ENCODE measurements at places on chromosomes 16 and 17.

- no peak for DNase-seq
Observed at GRCh38 chr16:5002699-5003143, 31.0 kb downstream of the NAGPA start.

DNA sequence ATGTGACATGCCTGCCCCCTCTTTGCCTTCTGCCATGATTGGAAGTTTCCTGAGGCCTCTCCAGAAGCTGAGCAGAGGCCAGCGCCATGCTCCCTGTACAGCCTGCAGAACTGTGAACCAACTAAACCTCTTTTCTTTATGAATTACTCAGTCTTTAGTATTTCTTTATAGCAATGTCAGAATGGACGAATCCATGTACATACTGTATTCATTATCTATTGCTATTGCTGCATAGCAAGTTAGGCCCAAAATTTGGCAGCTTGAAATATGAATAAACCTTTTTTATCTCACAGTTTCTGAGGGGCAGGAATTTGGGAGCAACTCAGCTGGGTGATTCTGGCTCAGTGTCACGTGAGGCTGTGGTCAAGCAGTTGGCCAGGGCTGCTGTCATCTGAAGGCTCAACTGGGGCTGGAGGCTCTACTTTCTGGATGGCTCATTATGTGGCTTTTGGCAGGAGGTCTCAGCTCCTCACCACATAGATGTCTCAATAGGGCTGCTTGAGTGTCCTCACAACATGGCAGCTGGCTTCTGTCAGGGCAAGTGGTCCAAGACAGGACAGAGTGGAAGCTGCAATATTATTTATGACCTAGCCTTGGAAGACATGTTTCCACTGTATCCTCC is 40.0 kb downstream of the SOCS1 start:
- no peak for DNase-seq

DNA sequence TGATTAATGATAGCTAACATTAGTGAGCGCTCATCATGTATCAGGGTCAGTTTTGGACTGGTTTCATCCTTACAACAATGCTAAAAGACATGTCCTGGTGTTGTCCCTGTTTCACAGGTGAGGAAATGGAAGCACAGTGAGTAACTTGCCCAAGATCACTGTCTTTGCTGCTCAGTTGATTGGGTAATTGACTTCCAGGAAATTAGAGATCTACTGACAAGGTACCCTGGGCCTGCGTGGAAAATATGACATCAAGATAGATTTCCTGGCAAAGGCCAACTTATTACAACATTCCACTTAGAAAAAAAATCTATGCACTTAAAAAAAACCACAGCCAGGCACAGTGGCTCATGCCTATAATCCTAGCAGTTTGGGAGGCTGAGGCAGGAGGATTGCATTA is 96.3 kb downstream of the CYLD start:
- no peak for DNase-seq

DNA sequence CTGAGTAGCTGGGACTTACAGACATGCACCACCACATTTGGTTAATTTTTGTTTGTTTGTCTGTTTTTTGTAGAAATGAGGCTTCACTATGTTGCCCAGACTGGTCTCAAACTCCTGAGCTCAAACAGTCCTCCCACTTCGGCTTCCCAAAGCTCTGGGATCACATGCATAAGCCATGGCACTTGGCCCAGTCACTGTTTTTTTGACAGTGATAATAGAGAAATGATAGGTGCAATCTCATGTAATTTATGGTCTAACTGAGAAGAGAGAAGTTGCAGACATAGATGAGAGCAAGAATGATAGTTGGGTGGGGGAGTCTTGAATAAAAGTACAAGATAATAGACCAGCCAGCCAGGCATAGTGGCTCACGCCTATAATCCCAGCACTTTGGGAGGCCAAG is 89.7 kb upstream of the TNRC6A start:
- no peak for DNase-seq

DNA sequence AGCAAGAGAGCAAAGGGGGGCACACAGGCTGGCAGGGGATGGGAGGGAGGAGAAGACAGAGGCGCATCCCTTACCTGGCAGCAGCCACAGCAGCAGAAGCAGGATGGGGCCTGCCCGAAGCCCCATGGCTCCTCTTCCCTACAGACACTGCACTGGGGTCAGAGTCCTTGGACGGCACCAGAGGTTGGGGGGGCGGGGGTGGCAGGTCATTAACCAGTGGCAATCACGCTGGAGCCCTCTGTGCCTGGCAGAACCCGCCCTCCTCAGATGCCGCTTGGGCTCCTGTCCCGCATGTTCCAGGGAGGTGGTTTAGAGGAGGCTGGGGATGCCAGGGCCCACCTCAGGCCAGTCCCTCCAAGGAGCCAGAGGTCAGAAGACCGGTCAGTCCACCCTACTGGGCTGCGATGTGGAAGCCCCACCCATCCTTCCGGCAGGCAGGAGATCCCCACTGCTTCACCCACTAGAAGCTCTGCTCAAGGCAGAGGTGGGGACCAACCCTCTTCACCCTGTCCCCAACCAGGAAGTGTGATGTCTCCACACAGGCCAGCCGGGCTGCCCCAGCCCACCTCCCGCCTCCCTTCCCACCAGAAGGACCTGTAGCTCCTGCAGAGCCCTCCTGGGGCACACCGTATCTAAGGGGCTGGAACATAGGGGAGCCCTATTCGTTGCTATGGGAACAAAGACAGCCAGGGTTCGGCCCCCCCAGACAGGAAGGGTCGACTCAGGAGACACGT is 11.7 kb downstream of the ZG16B start:
- DNase-seq, result no peak

DNA sequence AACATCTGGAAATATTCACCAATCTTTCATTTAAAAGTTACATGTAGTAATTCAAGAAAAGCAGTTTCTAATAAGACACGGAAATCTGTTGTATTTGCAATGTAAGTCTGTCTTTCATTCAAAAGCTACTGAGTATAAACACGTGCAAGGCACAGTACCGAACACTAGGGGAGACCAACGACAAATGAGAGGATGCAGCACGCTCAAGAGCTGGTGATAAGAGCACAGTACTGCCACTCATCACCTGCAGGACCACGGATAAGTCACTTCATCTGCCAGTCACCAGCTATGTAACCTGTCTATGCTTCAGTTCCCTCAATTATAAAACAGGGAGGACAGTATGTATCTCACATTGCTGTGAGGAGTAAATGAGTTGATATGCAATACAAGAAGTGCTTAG is 67.1 kb downstream of the CLEC18A start:
- DNase-seq, result peak; percentile 5

DNA sequence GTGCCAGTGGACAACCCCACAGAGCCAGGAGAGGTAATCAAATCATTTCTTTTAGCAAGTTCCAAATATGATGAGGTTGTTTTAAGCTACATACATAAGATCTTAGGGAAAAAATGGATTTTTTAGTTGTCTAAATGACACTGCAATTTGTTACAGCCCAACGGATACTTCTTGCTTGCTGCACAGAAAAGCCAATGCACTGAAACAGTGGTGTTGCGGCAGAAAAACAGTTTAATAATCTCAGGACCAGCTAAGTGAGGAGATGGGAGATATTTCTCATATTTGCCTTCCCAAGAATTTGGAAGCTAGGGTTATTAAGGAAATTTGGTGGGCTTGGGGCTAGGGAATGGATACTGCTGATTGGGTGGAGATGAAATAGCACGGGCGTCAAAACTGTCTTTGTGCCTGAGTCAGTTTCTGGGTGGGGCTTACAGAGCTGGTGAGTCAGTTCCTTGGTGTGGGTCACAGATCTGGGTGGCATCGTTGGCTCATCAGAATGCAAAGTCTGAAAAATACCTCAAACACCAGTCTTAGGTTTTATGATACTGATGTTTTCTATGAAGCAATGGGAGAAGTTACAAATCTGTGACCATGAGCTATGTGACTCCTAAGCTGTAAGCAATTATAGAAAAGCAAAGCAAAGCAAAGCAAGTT is 255.4 kb downstream of the IRX3 start:
- DNase-seq, result no peak

DNA sequence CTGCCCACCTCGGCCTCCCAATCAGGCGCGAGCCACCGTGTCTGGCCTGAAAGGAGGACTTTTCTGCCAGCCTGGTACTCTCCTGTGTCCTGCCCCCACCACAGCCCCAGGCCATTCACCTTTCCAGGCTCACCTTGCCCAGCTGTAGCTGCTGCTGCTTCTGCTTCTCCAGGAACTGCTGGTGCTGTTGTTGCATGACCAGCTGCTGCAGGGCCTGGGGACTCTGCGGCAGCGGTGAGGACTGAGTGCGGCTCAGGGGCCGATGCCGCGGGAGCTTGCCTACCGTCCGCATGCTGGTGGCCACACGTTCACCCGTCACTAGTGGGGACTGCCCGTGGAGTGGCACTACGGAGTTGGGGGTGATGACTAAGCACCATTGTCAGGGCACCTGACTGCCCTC is 17.7 kb downstream of the G6PC3 start:
- no peak for DNase-seq

- DNase-seq, result no peak
Observed at GRCh38 chr16:80792031-80792430, 12.4 kb downstream of the CDYL2 start.

DNA sequence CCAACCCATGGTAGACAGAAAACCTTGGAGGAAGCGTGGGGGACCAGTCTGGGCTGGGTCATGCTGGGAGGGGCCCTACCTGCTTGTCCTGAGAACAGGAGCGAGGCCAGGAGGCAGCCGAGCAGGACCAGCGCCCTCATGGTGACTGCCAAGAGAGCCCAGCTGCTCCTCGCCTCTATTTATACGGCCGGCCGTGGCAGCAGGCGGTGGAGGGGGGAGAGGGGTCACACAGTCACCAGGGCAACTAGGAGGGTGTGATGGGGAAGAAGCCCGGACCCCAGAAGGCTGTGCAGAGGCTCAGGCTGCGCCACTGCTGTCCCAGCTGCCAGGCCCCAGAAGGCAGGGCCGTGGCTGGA is at the start of gene SRL:
Gene SRL (minus strand): TSS at position 153 of the 356 bp plus-strand sequence. CDS start 13 bp downstream, at position 140.
- no peak for DNase-seq

GRCh38 chr16:87264634-87265033 is 52.6 kb downstream of the C16orf95 start:
- DNase-seq, result no peak

DNA sequence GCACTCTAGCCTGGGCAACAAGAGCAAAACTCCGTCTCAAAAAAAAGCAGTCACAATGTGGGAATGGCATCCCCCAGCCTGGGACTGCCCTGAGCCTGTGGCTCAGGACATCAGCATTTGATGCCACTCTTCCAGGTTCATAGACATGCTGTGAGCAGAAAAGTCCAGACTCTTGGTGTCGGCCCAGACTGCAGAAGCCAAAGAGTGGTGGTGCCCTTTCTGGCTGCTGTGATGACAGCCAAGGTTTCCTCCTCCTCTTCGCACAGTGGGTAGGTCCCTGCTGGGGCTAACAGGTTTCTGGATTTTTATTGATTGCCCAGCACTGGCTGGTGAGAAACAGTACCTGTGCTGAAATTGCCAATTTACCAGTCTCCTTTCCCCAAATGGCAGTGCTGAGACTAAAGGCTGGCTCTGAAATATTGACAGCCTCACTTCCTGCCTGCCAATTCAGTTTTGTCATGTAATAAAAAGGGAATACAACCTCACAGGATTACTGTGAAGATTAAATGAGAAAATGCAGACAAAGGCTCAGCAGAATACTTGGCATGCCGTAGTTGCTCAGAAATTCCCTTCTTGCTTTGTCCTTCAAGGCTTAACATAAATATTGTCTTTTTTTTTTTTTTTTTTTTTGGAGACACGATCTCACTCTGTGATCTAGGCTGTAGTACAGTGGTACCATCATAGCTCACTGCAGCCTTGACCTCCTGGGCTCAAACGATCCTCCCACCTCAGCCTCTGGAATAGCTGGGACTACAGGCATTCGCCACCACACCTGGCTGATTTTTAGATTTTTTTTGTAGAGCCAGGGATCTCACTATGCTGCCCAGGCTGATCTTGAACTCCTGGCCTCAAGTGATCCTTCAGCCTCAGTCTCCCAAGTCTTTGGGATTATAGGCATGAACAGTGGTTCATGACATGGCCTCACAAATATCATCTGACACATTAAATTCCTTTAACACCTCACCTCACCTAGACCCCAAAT is 15.5 kb upstream of the UBE2G1 start:
- no peak for DNase-seq

All from COR-L47 (cell line).